ENCODE measurements at places on chromosomes 2 and 18. TPM values are rescaled to one million over a fixed set of nuclear protein-coding genes. Genes with fewer than 3 reads are reported as not detected.

Gene SERPINB10
- total RNA-seq = not detected

Gene CNGA3
- total RNA-seq = 0.58 TPM

DNA sequence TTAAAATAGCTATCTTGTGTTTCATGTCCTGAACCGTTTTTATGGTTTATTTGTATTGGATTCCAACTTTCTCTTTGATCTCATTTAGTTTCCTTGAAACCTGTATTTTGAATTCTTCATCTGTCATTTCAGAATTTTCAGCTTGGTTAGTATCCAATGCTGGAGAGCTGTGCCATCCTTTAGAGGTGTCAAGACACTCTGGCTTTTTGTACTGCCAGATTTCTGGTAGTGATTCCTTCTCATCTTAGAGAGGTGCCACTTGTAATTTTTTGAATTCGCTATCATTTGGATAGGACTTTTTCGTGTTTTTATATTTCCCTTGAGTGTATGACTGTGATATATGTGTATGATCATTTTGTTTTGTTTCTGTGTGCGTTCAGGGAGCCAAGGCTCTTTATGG is 591.4 kb downstream of the ADCYAP1 start:
- DNase-seq = no peak

Gene PROC
- total RNA-seq = not detected

DNA sequence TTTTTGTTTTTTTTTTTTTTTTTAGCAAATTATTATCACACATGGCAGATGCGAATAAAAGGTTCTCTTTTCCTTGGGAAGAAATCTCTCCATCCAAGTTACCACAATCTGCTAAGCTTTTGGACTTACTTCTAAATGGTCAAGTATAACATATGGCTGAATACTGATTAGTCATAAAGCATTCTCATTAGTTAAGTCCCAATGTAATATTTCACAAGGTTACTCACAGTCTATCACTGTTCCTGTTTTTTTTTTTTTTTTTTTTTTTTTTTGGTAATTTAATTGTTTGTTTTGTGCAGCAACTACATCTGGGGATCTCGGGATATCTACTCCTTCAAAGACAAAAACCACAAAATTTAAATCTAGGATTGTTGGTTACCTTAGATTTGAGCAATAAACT is 771.7 kb downstream of the CPS1 start:
- no peak for DNase-seq

Gene TP53I3
- 119 TPM for total RNA-seq

Gene NOTO
- total RNA-seq = not detected

GRCh38 chr2:75737961-75738360 is 27.2 kb upstream of the GCFC2 start:
- DNase-seq = no peak

Gene KCNF1
- 0.19 TPM for total RNA-seq

- no peak for DNase-seq
Observed at GRCh38 chr2:17581831-17582230, 41.3 kb downstream of the VSNL1 start.

Measured in LHCN-M2 (cell line).